ENCODE measurements at places on chromosomes 4 and X. TPM values are rescaled to one million over a fixed set of nuclear protein-coding genes. Genes with fewer than 3 reads are reported as not detected.
A peak's percentile ranks its signal among the peaks of the same experiment; 100 is the strongest.

DNA sequence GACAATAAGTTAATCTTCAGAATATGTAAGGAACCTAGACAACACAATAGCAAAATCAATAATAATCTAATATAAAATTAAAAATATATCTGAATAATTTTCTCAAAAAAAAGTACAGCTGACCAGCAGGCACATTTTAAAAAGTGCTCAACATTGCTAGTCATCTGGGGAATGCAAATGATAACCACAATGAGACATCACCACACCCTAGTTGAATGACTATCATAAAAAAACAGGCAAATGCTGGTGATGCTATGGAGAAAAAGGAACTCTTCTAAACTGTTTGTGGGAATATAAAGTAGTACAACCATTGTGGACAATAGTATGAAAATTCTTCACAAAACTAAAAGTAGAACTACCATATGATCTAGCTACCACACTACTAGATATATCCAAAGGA, 956.9 kb upstream of the NDST4 start:
- no peak for DNase-seq

DNA sequence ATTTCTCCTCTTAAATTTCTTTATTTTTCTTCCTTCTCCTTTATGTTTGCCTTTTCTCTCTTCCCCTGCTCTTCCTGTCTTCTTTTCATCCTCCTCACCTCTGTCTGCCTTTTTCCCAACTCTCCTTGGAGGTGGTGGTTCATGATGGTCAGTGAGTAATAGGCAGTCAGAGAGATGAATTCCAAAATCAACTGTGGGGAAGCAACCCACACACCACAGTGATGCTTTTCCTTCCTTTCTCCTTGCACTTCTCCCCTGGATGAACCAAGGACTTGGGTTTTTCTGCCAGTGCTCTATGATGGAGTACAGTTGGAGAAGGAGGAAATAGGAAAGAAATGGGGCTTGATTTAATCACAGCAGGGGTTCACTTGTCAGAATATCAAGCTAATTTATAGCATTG, 153.8 kb downstream of the DCK start:
- DNase-seq, result no peak

GRCh38 chr4:15781427-15782095, 3.4 kb downstream of the CD38 start:
- DNase-seq, result no peak

- DNase-seq, result no peak
Observed at GRCh38 chr4:148210661-148211060, 231.6 kb downstream of the NR3C2 start.

- no peak for DNase-seq
Observed at GRCh38 chrX:134694333-134695322, 36.4 kb upstream of the PLAC1 start.

DNA sequence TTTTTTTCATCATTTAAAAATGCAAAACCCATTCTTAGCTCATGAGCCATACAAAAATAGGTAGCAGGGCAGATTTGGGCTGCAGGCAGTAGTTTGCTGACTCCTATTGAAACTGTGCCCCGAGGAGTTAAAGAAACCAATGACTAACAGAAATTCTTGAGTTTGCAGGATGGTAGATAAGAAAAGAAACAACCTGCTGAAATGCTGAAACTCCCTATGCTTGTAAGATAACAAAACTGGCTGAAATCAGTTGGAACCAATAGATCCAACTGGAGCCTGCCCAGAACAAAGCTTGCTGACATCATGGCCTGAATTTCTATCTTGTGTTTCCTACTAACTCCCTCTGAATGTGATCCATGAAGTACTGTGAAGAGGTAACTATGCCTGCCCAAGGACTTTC, 68.6 kb downstream of the ANOS1 start:
- DNase-seq, result no peak

GRCh38 chr4:39931441-39931901, 46.2 kb downstream of the PDS5A start:
- DNase-seq, result no peak

DNA sequence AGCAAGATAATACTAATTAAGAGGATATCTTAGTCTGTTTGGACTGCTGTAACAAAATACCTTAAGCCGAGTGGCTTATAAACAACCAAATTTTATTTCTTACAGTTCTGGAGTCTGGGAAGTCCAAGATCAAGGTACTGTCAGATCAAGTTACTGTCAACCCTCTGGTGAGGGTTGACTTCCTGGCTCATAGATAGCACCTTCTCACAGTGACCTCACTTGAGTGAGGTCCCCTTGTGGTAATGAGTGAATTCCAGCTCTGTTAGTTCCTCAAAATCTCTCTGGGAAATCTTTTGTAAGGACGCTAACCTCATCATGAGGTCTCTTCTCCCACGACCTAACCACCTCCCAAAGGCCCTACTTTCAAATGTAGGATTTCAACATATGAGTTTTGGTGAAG, 36.9 kb upstream of the ADGRA3 start:
- DNase-seq, result no peak

DNA sequence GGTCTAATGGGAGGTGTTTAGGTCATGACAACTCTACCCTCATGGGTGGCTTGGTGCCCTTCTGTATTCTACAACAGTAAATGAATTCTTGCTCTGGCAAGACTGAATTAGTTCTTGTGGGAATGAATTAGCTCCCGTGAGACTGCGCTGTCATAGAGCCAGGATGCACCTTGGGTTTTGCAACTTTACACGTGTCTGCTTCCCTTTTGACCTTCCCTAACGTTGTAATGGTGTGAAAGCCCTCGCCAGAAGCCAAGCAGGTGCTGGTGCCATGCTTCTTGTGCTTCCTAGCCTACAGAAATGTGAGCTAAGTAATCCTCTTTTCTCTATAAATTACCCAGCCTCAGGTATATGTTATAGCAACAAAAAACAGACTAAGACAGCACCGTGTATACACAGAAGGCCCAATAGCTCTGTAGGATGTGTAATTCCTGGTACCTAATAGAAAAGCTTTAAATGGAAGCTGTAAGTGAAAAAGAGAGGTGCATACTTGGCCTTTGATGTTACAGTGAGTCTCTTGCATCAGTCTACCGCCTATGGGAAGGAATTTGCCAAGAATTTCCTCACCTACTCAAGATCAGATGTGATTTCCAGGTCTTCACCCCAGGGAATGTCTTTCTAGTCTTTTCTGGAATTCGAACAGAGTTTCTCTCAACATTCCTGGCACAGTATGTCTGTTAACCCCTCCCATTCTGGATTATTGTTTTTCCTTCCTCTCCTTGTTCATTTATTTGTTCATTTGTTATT, 3.2 kb upstream of the ENPEP start:
- DNase-seq, result no peak

DNA sequence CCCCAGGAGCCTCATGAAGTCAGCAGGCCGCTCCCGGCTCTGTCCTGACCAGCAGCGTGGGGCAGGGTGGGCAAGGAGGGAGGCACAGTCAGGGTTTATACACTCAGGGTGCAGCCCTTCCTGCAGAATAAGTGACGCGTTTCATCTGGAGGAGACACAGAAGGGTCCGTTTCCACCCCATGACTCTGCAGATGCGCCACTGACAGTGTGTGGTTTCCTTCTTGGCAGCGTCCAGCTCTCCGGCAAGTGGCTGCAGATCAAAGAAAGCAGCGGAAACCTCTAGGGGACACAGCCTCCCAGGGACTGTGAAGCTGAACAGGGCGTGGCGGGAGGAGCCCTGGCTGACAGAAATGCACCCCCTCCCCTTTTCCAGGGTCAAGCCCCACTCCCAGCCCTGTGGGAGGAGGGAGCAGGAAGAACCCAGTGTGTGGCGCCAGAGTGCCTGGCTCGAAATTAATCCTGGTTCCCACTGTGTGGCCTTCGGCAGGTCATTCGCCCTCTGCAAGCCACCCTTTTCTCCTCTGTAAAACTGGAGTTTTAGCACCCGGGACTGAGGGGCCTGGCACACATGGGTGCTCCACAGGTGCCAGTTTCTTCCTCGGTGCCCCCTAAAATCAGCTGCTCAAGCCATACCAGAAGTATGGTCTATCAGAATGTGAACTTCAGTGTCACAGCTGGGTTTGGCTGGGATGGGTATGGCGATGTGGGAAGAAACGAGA, 17.3 kb upstream of the TBC1D14 start:
- peak; percentile 62 for DNase-seq

GRCh38 chr4:95095348-95095974, 337.7 kb downstream of the BMPR1B start:
- DNase-seq, result no peak

GRCh38 chr4:158805635-158806471, 37.0 kb downstream of the FNIP2 start:
- DNase-seq, result no peak

DNA sequence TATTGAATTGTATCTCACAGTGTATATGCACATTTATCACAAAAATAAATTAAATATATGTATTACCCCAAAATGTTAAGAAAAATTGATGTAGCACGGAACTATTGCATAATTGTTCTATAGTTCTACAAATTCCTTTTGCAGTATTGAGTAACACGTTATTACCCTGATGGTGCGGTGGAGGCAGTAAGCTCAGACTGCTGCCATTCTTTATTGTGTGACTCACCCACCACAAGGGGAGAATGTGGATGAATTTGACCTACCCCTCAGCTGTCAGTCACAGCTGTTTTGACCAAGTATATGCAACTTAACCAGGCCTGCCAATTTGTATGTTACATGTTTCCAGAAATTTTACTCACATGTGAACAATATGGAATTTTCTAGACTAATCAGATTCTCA, 506.6 kb downstream of the SH3BGRL start:
- no peak for DNase-seq

- no peak for DNase-seq
Observed at GRCh38 chr4:127120441-127121090, 512.2 kb upstream of the INTU start.

- DNase-seq, result no peak
Observed at GRCh38 chr4:111924696-111925095, 220.6 kb upstream of the FAM241A start.

DNA sequence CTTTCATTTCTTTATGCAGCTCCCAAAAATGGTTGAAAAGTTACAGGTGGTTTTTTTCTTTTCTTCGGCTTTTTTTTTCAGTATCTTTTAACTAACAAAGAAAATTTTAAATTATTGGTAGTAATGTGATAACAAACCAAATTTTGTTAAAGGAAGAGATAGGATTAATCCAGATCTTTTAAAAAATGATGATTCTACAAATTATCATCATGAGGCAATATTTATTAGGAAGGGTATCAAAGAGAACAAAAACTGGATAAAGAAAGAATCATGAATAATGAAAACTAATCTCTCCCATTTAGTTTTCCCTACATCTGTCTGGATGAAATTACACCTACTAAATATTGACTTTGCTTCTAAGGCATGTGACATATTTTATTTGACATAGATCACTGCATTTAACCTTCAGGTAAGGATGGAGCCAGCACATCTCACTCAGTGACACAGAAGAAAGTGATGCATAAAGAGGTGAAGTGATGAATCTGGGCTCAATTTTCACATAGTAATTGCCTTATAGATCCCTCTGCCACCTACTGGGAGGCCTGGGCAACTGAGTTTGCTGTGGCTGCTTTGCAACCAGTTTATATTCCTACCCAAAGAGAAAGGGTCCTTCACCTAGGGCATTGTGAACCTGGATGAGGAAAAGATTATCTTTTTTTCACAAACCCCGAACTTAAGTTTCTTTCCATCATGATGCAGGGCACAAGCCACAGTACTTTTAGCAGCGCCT, 155.6 kb downstream of the HNRNPD start:
- DNase-seq, result no peak

- DNase-seq, result no peak
Observed at GRCh38 chrX:48475296-48475695, 703 bp upstream of the FTSJ1 start.

- DNase-seq, result no peak
Observed at GRCh38 chr4:5843573-5844530, 49.0 kb downstream of the CRMP1 start.

DNA sequence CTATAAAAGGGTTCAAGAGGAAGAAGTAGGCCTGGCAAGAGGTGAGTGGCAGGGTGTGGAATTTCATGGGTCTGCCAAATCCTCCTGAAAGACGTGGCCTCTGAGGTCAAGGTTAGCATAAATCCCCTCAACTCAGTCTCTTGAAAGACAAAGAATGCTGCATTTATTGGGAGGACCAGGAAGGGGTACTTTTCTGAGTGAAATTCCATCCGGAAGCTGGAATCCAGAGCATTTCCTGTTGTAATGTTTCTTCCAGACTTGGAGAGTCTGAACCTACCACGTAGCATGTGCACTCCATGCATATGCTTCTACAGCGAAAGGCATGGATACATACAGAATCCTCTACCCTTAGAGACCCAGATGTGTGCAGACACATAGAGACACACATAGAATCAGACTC, 13.4 kb upstream of the FGD1 start:
- no peak for DNase-seq

DNA sequence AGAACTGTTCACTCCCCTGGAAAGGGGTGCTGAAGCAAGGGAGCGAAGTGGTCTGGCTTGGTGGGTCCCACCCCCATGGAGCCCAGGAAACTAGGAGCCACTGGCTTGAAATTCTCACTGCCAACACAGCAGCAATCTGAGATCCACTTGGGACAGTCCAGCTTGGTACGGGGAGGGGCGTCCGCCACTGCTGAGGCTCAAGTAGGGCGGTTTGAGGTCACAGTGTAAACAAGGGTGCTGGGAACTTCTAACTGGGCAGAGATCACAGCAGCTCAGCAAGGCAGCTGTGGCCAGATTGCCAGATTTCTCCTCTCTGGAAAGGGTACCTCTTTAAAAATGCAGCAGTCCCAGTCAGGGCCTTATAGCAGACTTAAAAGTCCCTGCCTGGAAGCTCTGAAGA, 53.9 kb upstream of the GALNTL6 start:
- DNase-seq, result peak; percentile 51

- DNase-seq, result no peak
Observed at GRCh38 chr4:69894186-69894585, 34.2 kb upstream of the SULT1E1 start.

DNA sequence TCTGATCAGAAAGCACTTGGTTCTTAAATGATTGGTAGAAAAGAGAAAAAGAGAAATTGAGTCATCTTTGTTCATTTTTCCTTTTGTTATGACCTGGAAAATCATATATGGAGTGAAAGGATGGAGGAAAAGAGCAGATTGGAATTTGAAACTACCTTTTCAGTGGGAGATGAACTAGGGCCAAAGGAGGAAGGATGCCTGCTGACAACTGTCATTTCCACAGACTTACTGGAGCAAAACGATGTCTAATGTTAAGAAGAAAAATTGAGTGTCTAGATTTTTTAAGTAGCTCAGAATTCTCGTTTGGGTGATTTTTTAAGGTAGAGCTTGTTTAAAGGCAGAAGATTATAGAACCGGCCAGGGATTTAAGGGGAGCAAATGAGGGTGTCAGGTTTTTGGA, 144.6 kb upstream of the KCNIP4 start:
- DNase-seq, result no peak

ALPK1 gene
- 40.1 TPM for total RNA-seq

OGT gene
- 149 TPM for total RNA-seq

FAM9B gene
- 0.44 TPM for total RNA-seq

STPG2 gene
- 1.1 TPM for total RNA-seq

CXCR3 gene
- total RNA-seq, result 1.9 TPM

FGF13 gene
- total RNA-seq, result 4.0 TPM

MAGEC2 gene
- not detected for total RNA-seq

MTTP gene
- total RNA-seq, result 0.15 TPM

ASB12 gene
- not detected for total RNA-seq

PRPS2 gene
- 26.3 TPM for total RNA-seq

ZFP42 gene
- not detected for total RNA-seq

FATE1 gene
- total RNA-seq, result not detected

GUCY1A1 gene
- total RNA-seq, result 63.1 TPM
